Activated naive CD8-positive, alpha-beta T cell treated with anti-CD3 and anti-CD28 coated beads, Interleukin-2, amount 10 ng/mL, durations not matched to agents 7 days and 5 days (primary cell): ENCODE measurements at places on chromosomes 5 and 9. TPM values are rescaled to one million over a fixed set of nuclear protein-coding genes. Genes with fewer than 3 reads are reported as not detected.

GRCh38 chr5:169404223-169404622, 103.3 kb upstream of the SLIT3 start:
- H3K27me3 ChIP-seq: peaks cover 6% of the 10 kb centered on the region
- no peak for DNase-seq
- H3K4me1 ChIP-seq: no peaks in the 10 kb centered on the region
- H3K4me3 ChIP-seq: no peak overlapping the region
- no peaks in the 10 kb centered on the region for H3K36me3 ChIP-seq

DNA sequence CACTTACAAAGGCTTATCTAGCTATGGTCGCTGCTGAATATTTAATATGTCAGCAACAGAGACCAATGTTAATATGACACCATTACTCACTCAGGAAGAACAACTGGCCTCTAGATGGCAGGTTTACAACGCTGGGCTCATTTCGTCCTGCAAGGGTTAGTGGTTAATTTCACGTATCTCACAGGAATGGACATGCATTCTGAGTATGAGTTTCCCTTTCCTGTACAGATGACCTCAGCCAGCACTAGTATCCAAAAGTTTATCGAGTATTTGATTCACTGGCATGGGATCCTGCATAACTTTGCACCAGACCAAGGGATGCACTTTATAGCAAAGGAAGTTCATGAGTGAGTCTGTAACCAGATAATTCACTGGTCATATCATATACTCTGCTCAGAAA, 8.7 kb upstream of the TRPC7 start:
- no peaks in the 10 kb centered on the region for H3K4me1 ChIP-seq
- H3K4me3 ChIP-seq: no peak overlapping the region
- DNase-seq: no peak
- H3K27ac ChIP-seq: no peak overlapping the region
- no peaks in the 10 kb centered on the region for H3K27me3 ChIP-seq

Gene GPR151
- not detected for total RNA-seq

DNA sequence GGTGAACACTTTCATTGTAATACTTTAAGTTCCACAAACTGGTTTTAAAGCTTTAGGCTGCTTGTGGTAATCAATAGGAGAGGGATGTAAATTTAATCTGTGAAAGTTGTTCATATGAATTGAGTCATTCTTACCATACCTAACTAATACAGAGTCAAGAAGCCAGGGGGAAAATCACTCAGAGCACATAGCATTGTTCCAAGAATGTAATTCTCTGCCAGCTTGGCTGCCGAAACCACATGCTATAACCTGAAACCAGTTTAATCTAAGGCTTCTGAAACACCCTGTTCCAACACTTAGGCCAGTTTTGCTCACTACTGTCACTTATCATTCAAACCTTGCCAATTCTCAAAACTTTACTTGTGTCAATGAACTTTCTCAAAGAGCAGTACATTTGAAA, 528.8 kb upstream of the GRAMD2B start:
- H3K4me1 ChIP-seq: no peaks in the 10 kb centered on the region
- H3K27ac ChIP-seq: no peak overlapping the region
- H3K4me3 ChIP-seq: no peak overlapping the region
- H3K27me3 ChIP-seq: no peaks in the 10 kb centered on the region
- DNase-seq: no peak

Gene RASEF
- not detected for total RNA-seq
